Stimulated activated CD8-positive, alpha-beta memory T cell treated with anti-CD3 and anti-CD28 coated beads, Interleukin-7, amount 100 ng/mL, for 24 hours (primary cell): ENCODE measurements at places on chromosomes 1 and 21.

- DNase-seq: no peak
Observed at GRCh38 chr1:228784181-228784580, 48.9 kb downstream of the RHOU start.

DNA sequence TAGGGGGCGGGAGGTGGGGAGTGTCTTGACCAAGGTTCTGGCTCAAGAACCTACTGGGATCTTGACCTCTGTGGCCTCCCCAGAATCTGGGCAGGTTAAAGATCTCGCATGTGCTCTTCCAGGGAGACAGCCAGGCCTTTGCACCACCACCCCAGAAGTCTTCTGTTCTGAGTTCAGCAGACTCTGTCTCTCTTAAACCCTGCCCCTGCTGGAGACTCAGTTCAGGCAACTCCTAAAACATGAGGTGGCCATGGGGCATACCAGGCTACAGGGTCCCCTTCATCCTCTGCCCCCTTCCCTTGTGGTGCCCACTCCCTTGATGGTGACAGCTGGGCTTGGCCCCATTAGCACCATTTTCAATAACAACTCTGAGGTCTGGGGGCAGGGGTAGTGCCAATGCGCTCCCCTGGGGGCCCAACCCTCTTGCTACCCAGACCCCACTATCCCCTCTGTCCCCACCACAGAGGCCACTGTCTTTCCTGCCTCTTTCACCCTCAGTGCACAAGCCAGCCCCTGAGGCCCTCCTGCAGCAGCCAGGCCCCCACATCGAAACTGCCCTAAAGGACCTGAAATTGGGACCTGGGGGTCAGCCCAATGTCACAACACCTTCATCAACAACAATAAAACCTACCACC, 132.7 kb upstream of the RUNX3 start:
- DNase-seq: no peak

DNA sequence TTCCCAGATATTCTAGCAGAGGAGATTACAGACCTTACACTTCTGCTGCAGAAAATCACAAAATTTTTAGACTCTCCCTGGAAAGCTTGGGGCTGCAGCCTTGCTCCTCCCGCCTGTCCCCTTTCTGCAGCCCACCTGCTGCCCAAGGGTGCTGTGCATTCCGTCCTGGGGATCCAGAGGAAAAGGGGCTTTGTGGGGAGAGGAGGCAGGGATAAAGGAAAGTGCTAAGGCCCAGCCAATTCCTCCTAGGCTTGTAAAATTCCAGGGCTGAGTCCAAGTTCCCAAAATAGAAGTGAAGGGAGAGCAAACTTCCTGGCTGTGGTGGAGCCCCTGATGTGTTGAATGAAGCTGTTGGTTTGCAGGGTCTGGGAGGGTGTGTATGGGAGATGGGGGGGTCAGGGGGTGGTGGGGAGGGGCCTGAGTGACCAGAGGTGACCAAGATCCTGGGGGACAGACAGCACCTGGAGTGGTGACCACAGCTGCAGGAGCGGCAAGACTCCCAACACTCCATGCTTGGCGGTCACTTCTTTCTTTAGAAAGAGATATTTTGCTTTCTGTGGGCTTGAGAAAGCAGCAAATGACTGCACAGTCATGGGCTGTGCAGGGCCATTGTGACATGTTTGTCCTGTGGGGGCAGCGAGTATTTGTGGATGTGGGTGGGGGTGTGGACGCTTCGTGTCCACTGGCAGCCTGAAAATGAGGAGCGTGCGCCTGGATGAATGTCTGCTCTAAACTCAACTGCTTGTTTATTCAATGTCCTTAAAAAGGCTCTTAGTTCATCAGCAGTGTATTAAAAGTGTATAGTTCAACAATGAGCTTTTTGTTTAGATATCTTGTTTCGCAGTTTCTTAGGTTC, 68.4 kb downstream of the TLR5 start:
- DNase-seq: no peak

DNA sequence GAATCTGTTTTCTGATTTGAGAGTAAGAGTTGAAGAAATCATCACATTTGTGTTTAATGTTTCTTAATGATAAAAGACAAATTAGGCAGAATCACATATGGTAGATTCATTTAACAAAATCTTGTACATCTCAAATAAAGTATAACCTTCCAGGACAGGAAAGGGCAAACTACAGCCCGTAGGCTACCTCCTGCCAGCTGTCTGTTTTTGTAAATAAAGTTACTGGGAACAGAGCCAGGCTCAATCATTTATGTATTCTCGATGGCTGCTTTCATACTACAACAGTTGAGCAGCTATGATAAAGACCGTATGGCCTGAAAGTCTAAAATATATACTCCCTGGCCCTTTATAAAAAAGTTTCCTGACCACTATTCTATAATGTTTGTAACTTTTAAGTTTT, 204.1 kb downstream of the COL24A1 start:
- no peak for DNase-seq

DNA sequence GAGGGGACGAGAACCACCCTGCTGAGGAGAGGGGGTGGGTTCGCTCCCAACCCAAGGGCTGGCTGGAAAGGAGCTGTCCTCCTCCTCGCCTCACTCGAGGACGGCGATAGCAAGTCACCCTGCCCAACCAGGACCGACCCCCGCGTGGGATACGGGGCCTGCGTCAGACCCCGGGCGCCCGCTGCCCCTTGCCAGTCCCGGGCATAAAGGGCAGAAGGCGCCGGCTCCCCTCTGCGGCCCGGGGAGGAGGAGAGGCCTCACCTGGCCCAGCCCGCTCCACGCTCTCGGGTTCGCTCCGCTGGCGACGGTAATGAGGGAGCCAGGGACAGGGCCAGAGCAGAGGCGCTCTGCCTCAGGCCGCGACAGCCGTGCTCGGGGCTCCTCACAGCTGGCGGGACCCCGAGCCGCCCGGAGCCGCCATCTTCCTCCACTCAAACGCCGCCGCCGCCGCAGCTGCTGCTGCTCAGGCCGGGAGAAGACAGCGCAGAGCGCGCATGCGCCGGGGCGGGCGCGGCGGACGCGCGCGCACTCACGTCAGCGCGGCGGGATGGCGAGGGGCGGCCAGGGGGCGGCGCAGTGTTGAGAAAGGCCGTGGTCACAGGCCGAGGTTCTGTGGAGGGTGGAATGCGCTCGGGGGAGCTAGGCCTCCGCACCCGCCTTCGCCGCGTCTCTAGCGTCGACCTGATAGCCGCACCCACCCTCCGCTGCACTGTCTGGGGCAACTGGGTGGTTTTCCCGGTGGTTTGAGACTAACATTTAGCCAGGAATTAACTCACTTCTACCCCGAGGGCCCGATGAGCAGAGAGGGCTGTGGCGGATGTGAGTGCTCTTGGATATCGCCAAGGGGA, at the start of gene FBXO42:
Gene FBXO42 (minus strand): TSS at position 487 of the 848 bp plus-strand sequence. CDS start 37,062 bp downstream, outside the sequence.
- peak; percentile 77 for DNase-seq

DNA sequence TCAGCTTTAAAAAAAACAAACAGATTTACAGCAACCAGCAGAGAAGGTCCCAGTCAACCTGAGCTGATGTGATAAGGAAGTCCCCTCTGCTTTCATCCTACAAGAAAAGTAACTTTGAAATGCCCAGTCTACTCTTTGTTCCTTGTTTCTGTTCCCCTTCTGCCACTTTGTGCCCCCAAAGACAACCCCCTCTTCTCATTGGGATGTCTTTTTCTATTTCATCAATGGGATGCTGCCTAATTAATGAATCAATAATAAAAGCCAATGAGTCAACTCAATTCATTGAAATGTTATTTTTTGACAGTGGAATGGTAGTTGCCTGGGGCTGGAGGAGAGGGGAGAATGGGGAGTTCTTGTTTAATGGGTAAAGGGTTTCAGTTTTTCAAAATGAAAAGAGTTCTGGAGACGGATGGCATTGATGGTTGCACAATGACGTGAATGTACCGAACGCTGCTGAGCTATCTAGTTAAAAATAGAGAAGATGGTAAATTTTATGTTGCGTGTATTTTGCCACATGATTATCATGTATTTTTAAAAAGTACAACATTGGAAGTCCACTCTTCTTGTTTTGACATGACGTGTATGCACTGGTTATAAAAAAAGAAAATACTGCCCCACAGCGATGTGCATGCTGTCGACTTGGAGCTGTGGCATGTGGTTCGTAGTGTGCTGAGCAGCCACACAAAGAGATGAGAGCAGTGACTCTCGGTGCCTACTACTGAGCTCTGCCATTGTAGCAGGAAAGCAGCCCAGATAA, 22.4 kb upstream of the PADI2 start:
- no peak for DNase-seq

DNA sequence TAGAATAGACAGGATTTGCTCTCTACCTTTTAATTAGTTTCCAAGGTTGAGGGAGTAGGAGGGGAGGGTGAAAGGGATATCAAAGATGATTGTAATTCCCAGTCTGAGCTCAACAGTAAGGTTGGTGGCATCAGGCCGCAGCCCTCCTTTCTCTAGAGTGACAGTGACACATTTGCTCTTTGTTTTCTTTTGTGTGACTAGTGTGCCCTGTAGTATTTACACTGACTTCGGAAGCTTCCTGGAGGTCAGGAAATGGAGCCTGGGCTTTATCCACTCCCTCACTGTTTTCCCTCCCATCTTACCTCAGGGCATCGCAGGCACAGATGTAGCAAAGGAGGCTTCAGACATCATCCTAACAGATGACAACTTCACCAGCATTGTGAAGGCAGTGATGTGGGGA, 44.7 kb upstream of the LAX1 start:
- no peak for DNase-seq

DNA sequence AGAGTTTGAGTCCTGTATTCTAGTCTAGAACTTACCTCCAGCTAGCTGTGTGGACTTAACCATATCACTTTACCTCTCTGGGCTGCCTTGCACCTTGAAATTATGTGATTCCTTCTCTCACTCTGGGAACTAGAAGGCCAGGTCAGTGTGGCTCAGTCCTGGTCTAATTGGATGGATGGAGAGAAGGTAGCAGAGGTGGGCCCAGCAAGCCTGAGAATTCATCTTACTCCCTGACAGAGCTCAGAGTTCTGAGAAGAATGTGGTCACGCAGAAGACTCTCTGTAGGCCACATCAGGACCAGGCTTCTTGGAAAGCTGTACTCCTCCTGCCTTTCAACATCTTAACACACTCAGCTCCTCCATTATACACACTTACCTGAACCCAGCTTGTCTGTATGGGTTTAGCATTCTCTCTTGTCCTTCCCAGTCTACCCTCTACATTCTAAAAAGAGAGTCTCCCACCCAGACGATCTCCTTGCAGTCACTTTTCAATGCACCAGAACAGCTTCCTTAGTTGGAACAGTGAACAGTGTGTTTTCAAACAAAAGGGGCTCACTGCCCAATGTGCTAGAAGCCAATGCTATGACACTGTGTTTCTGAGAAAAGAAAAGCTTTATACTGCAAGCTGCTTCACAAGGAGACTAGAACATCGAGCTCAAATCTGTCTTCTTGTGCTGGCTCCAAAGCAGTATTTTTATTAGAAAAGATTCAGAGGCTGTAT, 60.5 kb downstream of the CAPN9 start:
- DNase-seq: no peak

DNA sequence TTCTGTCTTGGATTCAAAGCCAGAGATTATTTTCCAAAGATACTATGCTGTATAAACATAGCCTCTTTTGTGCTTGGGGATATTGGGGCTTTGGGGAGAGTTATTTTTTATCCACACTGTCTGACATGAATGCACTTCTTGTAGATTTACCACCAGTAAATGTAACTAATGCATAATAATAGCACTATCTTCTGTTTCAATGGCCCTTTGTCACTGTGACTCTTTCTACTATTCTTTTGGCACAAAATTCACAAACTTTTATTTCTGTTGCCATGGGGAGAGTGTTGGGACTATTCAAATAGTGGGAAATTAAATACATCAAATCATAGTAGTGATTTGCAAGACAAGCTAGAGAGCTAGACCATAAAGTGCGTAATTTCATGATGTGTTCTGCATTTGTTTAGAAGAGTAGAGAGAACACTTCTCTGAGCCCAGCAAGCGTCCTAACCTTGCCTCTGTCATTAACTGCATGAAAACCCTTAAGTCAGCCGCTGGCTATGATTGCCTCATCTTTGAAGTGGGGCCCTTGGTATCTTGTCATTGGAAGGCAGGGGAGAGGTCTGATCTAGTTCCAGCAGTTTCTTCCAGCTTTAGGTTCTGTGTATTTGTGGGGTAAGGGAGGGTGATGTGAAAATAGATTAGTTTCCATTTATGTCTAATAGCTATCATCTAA, 154.4 kb downstream of the HHAT start:
- no peak for DNase-seq

DNA sequence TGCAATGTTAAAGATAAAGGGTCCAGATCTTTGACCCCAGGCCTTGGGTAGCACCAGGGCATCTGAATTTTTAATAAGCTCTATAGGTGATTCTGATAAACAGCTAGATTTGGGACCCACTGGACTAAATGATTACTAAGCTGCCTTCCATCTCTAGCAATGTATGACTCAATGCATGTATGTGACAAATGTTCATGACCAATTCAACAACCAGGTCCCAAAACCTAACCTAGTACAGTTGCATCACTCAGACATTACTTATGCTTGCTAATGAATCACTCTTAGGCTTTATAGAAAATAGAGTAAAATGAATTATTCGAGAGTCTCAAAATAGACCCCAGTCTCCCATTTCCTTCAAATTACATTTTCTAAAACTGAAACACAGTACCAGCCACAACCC, 35.5 kb downstream of the RCAN1 start:
- no peak for DNase-seq

DNA sequence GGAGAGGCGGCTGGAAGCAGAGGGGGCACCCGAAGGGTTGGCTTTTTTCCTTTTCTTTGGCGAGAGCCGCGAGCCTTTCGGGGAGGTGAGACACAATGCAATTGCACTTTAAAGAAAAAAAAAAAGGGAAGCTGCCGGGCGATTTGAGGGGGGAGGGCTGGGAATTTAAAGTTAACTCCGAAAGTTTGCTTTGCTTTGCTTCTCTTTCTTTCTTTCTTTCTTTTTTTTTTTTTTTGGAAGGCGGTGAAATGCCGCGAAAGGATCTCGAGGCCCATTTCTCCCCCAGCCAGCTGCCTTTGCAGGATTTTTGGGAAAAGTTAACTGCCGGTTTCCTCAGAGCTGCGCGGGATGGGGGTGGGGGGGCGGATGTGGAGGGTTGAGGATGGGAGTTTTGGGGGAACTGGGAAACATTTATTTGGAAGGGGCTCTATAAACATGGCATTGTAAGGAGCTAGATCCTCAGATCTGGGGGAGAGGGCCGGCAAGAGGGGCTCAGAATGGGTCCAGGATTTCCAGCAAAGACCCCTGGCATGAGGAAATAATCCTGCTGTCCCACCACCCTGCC, 997 bp downstream of the ZNF362 start:
- DNase-seq: no peak

DNA sequence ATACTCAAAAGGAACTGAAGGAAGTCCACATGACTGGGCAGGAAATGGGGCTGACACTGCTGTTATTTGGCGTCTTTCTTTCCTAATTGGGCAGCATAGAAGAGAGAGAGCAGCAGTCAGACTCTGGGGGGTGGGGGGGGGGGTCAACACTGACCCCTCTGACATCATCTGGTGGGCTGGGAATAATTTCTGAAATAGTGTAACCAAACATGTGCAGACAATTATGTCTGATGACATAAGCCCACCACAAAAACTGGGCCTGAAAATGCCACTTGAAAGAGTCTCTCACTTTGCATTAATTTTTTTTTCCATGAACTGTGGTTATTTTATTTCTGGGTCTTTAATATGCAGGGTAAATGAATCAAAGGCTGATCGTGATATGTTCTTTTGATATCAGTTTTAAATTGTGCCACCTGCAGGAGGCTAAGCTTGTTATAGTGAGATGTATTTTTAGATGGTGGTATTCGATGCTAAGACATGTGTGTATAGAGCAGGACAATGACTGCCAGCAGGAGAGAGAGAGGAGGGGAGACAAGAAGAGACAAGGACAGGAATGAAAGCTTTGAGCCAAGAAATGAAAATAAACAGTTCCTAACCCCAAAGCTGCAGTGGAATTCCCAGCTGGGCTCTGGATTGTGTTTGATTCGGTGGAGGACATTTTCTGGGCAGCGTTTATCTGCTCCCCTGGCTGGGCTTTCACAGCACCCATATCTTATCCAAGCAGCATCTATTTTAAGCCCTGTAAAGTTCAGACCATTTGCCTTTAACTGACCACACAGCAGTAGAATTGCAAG, 264.7 kb downstream of the PBX1 start:
- DNase-seq: no peak
